ENCODE measurements at places on chromosomes 5 and 9. TPM values are rescaled to one million over a fixed set of nuclear protein-coding genes. Genes with fewer than 3 reads are reported as not detected.

ATOX1 gene
- 45.2 TPM for total RNA-seq

GRCh38 chr9:106864373-106865143, 1.6 kb downstream of the ZNF462 start:
- DNase-seq: no peak

- peak; percentile 58 for DNase-seq
Observed at GRCh38 chr5:150153957-150154617, 1.6 kb downstream of the PDGFRB start.

- DNase-seq: no peak
Observed at GRCh38 chr5:53643445-53643844, 83.0 kb downstream of the NDUFS4 start.

DNA sequence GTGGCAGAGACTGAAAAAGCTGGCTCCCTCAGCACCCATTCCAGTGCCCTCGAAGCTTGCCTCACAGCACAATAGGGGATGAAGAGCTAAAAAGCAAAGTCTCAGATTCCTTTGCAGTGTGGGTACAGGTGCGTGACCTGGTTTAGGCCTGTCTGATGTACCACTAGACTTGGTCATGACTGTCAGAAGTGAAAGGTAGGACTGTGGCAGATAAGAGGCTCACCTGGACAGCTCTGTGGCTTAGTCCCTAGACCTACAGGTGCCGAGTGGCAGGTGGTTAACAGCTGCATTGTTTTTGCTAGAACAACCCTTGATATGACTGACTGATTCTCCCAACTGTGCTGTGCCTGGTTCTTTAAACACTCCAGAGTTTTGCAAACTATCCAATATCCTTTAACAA, 14.7 kb upstream of the SFXN1 start:
- no peak for DNase-seq

GRCh38 chr5:74275171-74275992, 365.1 kb downstream of the ENC1 start:
- DNase-seq: no peak

GAPT gene
- not detected for total RNA-seq

DNA sequence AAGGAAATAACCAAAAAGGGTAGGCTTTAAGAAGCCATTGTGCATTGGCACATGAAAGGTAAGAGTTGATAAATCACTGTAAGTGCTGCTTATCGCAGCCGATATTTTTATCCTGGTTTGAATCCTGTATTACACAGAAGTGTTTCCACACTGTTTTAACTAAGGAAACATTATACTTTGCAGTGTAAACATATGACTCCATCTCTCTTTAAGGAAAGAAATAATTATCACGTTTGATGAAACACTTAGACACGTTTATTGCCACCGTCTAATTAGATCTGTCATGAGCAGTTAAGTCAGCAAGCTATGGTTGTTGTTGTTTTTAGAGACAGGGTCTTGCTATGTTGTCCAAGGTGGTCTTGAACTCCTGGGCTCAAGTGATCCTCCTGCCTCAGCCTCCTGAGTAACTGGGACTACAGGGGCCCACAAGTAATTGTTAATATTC, 85.7 kb upstream of the TNFAIP8 start:
- DNase-seq: no peak

DNA sequence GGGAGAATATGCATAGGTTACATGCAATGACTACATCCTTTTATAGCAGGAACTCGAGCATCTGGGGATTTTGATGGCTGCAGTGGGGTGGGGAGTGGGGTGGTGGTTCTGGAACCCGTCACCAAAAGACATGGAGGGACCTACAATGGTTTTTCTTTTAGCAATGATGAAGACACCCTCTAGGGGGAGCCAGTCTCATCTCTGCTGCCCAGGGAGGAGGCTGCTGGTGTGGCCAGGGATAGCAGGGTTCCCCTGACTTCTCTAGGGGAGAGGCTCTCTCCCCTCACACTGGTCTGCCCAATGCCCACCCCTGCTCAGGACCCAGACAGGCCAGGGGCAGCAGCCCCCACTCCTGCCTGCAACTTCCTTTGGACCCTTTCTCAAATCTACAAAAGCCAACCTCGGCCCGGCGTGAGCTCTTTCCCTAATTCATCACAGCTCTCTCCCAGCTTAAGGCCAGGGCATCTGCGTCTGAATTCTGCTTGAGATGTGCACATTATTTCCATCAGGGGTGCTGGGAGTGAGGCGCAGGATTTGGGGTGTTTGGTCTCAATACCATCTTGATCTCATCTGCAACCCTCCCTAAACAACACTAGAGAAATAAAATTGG, 73.6 kb upstream of the RETREG1 start:
- DNase-seq: peak; percentile 49

PTPRD gene
- not detected for total RNA-seq

DNA sequence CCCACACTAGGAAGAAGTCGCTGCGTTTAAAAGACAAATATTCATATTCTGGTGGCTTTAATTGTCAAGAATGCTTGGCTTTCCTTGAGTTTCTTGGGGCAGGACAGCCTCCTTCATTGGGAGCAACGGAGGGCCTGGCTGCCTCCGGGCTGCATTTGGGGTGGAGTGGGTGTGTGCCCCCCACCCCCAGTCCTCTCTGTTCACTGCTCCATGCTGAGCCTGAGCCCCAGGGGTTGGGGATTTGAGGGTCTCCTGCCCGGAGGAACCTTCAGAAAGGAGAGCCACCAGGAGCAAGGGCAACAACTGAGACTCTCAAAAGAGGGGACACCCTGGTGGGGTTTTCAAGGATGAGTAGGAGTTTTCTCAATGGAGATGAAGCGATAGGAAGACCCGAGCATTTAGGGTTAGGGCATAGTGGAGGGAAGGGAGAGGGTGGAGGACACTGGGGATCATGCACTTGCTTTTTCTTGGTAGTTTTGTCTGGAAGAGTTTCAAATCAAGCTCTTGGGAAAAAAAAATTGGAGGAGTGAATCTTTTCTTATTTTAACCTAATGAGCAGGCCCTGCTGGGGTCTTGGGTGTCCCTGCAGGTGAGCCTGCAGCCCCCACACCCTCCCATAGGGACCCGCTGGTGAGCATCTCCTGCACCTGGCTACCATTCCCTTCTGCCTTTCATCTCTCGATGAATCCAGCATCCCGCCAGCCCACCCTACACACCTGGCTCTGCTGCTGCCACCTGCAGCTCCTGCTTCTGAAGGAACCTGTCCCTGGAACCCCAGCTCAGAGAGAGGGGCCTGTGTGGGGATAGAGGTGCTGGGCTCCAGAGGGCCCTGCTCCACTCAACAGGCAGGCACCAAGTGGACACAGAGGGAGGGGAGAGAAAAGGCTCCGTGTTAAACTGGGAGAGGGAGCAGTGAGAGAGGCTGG, 4.1 kb downstream of the SLC6A19 start:
- DNase-seq: no peak

WDR31 gene
- total RNA-seq: 0.47 TPM

FBN2 gene
- not detected for total RNA-seq

LCN15 gene
- not detected for total RNA-seq

GRCh38 chr5:158492841-158493242, 606.9 kb downstream of the EBF1 start:
- DNase-seq: no peak

C7 gene
- not detected for total RNA-seq

DNA sequence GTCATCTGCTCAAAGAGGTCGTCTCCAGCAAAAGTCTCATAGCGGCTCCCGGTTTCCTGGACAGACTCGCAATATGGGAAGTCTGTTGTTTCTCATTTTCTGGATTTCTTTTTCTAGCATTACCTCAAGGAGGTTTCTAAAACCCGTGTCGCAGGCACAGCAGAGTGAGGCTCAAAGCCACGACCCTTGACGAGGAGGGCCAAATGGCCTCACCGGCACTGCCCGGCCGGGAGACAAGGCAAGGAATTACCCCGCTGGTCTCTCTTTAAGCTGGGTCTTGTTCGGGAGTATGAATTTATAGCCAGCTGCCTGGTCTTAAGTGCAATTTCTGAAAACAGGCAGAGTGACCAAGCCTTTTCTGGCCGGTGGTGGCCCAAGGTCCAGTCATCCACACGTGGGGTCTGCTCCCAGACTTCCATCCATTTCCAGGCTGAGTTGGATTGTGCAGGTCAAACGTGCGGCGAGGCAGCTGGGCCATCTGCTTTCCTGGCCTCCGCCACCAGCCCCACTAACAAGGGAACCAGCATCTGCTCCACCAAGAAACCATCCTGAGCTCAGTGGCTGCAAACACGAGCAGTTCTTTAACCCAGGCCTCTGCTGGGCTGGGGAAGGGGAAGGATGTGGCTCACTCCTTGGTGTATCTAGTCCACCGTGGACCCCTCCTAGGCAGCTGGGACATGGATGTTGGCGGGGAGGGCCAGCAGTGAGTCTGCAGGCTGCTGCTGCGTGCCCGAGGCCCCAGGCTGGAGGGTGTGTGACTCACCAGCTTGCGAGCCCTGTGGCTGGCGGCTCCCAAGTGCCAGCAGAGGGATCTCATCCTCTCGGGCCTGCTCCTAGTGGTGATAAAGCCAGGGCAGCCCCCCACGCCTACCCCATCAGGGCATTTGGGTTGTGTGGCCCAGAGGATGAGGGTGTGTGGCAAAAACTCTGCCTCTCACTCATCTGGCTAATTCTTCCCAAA, 55.6 kb upstream of the COL5A1 start:
- no peak for DNase-seq

DNA sequence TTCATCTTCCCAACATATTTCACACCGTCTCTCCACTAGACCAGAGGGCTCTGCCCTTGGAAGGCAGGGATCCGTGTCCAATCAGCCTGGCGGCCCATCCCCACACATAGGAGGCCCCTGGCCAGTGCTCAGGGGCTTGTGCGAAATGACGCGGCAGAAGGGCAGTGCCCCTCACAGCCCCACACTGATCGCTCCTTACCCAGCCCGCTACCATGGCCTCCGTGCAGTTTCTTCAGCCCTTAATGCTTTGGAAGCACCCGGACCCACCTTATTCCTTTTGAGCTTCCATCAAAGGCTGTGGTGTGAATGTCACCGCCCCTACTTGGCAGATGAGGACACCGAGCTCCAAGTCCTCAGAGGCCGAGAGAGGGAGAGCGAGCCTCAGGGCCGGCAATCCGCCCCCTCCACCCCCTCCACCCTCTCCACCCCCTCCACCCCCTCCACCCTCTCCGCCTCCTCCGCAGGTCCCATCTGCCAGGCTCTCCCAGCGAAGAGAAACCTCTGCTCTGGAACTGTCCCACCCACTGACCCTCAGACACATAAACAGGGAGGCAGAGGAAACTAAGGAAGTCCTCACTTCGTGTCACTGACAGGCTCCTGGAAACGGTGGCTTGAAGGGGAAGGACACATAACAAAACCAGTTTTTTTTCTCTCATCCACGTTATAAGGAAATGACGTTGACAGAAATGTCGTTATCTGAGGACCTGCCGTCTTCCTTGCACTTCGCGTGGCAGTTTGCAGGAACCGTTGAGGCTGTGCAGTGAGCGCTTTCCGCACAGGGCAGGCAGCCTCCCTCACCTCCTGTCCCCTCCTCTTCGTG, 13.9 kb downstream of the QSOX2 start:
- DNase-seq: peak; percentile 44

GRCh38 chr5:139417214-139417613, 13.3 kb upstream of the SPATA24 start:
- no peak for DNase-seq

DNA sequence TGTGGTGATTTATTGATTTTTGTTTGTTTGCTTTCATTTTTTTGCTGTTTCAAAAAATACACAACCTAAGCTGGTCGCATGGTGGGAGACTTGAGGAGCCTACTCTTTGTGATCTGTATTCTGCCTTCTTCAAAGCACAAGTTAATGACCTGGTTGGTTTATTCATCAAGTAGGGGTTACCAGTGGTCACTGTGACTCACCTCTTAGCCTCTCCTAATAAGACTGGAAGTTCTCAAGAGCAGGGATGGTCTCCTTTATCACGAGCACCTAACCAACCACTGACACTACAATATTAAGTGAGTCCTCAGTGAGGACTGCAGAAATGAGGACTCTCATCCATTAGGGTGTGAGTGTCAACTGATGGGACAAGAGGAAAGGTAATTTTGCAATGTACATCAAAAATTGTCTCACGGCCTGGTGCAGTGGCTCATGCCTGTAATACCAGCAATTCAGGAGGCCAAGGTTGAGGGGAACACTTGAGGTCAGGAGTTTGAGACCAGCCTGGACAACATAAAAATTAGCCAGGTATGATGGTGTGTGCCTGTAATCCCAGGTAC, 13.6 kb upstream of the MTMR12 start:
- DNase-seq: no peak

DNA sequence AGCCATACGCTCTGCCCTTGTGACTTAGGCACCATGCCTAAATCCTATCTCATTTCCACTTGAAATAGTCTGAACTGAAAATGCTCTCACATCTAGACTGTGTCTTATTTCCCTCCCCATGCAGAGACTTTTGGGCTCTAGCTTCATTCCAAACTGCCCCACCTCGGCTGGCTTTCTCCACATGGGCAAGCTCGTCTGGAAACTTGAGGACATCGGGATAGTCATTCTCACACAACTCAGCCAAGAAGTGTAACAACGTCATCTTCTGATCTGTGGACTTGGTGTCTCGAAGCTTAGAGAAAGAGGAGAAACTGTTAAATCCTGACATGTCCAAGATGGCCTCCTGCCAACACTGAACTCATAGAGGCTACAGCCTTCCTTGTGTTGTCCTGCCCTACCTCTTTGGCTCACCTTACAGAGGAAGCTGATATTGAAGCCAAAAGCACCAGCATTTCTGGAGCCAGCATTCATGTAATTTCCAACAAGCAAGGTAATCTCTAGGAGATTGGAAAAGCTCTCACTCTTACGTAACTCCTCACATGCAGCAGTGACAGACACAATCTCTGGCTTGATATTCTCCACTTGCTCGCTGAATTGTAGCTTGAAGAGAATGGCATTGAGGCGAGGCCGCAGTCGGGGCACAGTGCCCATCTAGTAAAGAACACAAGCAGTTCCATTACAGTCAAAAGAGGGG, 39.6 kb downstream of the PCDHGC5 start:
- no peak for DNase-seq

TNC gene
- not detected for total RNA-seq

DNA sequence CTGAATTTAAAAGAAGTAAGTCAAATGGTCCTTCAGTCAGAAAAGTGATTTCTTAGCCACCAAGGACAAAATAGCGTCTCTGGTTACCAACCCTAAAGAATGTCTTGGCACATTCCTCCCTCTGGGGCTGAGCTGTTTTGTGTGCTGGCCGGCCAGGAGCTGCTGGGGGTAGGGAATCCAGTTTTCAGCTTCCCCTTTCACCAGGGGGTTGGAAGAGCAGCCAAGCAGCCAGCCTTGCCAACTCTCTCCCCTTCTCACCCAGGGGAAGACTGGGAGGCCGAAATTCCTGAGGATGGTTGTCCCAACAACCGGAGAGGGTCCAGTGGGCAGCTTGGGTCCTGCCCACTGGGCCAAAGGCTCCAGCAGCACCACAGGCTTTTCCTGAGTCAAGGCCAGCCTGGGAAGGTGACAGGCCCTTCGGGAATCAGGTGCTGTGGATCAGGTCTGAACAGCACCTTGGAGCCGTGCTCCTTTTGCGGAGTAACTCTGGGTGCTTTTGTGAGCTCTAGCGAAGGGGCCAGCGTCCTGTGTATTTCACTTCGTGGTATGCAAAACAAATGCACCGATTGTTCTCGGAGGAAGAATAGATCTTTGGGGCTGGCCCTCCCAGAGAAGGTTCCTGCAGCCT, 4.2 kb downstream of the WWC1 start:
- DNase-seq: no peak

DNA sequence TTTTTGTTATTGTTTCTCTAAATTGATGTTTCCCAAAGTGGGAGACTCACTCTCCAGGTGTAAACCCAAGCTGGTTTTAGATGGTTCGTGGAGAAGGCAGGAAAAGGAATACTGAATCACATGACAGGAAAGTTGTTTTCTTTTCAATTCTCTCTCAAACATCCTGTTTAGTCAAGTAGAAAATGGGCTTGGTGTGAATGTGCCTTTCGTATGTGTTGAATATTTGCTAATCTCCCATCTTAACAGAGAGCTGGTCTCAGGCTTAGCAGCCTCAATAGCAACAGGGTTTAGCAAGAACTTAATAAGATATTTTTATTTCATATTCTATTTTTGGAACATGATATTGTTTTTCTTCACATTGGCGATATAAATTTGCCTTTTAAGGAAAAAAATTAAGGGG, 119.7 kb downstream of the INSYN2B start:
- DNase-seq: no peak

Measured in activated CD8-positive, alpha-beta T cell treated with anti-CD3 and anti-CD28 coated beads, Interleukin-2, amount 10 ng/mL, durations not matched to agents 7 days and 5 days (primary cell).